ENCODE measurements at places on chromosomes 5 and 9. TPM values are rescaled to one million over a fixed set of nuclear protein-coding genes. Genes with fewer than 3 reads are reported as not detected.

The DDX41 gene
- 136 TPM for total RNA-seq

The GLDC gene
- 117 TPM for total RNA-seq

The PDCD1LG2 gene
- total RNA-seq = 1.9 TPM

The GDA gene
- total RNA-seq = 0.27 TPM

The CD14 gene
- total RNA-seq = 0.21 TPM

DNA sequence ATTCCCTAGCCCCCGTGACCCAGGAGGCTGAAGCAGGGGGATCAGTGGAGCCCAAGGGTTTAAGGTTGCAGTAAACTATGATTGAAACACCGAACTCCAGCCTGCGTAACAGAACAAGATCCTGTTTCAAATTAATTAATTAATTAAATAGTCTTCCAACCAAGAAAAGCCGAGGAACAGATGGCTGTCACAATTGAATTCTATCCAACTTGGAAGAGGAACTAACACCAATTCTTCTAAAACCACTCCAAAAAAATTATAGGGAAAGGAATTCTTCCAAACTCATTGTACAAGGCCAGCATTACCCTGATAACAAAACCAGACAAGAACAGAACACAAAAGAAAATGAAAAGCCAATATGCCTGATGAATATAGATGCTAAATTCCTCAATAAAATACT, 43.4 kb upstream of the RGS7BP start:
- DNase-seq = no peak

DNA sequence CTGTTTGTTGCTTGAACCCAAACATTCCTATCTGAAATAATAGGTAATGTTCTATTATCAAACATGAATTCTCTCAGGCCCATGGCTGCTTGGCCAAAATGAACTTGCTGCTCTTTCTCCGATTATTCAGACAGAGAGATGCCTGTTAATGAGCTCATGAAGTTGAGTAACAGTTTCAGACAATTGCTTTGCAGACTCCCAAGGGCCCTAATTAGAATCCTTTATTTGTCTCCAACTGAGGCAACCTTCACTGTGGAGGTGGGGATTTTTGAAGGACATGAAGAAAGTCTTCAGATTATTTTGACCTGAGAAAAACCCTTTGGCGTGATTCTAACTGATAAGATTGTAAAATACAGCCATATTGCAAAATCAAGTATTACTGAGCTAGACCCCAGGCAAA, 466.7 kb downstream of the NFIB start:
- DNase-seq = no peak

GRCh38 chr5:81506378-81506777, 112.4 kb upstream of the ACOT12 start:
- DNase-seq = no peak

DNA sequence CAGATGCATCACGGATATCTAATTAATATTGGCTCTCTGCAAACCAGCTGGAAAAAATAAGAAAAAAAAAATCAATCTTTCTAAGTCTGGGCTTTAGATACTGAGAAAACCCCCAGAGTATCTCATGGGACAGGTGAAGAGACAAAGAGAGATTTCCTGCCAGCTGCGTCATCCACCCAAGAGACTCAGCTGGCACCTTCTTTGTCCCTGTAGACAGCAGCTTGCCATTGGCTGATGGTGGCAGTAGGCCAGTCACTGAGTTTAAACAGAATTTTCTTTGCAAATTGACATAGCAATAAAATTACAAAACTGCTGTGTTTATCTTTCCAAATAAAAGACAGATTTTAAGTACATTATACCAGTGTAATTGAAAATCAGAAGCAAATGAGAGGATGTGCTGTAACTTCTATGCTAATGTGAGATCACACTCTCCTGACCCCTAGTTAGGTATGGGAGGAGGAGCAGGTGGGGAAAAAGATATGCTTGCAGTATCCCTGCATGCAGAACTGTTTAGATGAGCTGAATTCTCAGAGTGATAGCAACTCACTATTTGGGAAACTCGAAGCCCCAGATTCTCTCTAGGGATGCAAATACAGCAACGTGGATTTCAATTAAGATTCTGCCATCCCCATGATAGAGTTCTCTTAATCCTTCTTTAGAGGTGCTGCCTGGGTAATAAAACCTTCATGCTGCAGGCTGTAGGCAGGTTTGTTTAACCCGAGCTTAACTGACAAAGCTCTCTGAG, 72.2 kb downstream of the NMUR2 start:
- no peak for DNase-seq

GRCh38 chr9:36827593-36827992, 206.5 kb downstream of the PAX5 start:
- no peak for DNase-seq

GRCh38 chr9:9045572-9045971, 1246.0 kb upstream of the DMAC1 start:
- no peak for DNase-seq

- DNase-seq = no peak
These were observed 74.1 kb downstream of the ANKRD33B start for GRCh38 chr5:10637944-10638343.

- DNase-seq = no peak
These were observed 102.7 kb upstream of the STARD4 start for GRCh38 chr5:111615054-111615453.

DNA sequence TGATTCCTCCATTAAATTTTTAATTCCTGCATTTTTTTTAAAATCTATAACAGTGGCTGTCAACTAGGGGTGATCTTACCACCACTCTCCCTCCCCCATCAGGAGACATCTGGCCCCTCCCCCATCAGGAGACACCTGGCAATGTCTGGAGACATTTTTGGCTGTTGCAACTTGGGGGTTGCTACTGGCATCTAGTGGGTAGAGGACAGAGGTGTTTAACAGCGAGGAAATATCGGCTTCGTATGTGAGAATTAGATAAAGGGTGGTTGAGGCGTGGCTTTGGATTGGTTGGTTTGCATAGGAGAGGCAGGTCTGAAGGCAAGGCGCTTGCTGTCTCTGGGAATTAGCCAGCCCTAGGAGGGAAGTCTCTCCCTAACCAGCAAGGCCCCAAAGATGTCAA, 10.5 kb downstream of the CDHR2 start:
- no peak for DNase-seq

DNA sequence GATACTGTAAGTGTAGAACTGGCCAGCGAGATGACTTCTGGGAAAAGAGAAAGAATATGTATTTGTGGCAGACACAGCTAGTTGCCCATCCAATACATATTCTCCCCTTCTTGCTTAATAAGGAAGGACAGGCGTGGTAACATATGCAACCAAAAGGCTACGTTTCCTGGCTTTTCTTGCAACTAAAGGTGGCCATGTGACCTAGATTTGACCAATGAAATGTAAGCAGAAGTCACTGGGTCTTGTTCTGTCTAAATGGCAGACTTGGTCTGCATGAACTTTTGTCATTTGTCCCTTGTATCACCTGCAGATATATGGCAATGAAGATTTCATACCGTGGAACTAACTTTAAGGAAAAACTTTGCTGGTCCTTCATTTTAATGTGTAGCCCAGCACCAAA, 183.8 kb downstream of the CDH12 start:
- no peak for DNase-seq

DNA sequence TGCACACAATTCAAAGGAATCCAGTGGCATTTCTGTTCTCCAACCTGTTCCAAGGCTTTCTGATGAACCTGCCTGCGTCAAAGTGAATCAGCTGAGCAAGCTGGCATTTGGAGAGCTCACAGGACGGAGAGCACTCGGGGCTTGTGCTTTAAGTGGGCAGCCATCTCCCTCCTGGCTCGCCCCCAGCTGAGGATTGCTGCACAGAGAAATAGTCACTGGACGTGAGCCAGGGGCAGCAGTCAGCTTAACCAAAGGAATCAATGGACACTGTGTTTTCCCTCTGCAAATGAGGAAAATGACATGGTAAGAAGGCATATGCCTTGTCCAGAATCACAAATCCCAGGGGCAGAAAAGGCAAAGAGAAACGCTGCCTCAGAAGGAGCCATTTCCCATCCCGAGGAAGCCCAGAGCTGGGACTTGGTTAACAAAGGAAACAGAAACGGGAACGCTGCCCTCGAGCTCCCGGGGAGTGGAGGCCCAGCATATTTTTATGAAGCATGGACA, 299.4 kb downstream of the ZSWIM6 start:
- no peak for DNase-seq

DNA sequence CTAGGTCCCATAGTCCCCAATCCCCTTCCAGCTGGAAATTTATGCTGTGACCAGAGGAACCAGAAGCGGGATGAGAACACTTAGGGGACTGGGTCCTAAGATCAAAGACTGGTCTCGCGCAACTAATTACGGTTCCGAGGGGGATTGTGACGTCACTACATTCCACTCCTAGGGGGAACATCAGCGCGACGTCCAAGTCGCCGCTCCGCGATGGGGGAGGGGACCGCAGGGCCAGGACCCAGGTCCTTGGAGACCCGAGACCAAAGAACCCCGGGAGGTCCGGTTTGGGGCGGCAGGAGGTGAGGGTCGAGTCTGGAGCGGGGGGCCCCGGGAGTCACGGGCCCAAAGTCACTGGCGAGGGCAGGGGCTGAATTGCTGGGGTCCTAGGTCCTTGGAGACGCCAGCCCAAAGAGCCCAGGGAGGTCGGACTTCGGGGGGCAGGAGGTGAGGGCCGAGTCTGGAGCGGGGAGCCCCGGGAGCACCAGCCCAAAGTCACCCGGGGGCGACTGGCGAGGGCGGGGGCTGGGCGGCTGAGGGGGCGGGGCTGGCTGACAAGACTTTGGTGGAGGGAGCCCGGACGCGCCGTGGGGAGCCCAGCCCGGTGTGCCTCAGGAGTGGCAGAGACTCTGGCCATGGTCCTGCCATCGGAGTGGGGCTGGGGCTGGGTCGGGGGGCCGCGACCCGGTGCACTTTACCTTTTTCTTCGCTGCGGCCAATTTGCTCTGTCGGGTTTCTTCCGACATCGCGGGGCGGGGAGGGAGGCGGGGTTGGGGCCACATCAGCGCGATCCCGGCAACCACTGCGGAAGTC, at the start of gene GOLGA2:
Gene GOLGA2, minus strand, starts transcription at position 810 of the 810 bp plus-strand sequence. Its CDS starts 31 bp downstream, at position 779.
- no peak for DNase-seq

DNA sequence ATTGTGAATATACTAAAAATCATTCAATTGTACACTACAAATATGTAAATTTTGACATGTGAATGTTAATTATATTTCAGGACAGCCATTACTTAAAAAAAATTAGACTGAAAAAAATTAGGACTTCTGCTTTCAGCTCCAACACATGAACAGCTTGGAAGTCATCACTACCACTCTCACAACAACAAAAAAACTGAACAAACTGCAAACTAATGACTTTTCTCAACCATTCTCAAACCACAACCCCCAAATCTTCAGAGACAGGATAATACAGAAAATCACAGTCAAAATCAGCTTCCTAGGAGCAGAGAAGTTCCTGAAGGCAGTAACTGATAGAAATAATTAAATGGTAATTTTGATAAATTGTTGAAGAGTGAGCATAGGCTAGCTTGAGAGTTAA, 686.4 kb downstream of the TLE1 start:
- no peak for DNase-seq

DNA sequence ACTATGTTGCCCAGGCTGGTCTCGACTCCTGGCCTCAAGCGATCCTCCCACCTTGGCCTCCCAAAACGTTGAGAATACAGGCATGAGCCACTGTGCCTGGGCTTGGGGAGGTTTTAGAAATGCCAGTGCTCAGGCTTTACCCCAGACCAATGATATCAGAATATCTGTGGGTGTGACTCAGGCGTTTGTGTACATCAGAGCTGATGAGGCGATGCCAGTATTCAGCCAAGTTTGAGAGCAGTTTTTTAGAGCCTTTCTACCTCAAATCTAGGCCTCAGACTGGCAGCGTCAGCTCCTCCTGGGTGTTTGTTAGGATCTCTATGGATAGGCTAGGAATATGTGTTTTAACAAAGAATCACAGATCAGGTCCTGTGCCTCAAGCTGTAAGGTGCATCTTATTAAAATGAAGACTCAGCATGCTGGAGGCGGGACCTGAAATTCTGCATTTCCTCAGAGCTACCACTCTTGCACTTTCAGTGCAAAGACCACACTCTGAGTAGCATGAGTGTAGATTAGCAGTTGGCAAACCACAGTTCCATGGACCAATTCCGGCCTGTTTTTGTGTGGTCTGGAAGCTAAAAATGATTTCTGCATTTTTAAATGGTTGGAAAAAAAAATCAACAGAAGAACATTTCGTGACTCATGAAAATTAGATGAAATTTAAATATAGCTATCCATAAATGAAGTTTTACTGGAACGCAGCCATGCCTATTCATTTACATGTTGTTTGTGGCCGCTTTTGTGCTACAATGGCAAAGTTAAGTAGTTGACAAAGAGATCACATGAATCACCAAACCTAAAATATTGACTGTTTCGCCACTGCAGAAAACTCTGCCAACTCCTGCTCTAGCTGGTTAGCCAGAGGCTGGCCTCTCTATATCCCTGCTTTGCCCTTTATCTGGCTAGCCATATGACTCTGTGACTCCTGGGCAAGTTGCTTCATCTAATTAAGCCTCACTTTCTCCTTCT, 92.2 kb downstream of the KLF4 start:
- no peak for DNase-seq

- DNase-seq = peak; percentile 97
These were observed 18.0 kb downstream of the IL5 start for GRCh38 chr5:132525299-132525724.

GRCh38 chr5:180067986-180068385, 3.6 kb downstream of the RNF130 start:
- no peak for DNase-seq

- no peak for DNase-seq
These were observed 33.6 kb downstream of the HTR4 start for GRCh38 chr5:148620696-148621095.

DNA sequence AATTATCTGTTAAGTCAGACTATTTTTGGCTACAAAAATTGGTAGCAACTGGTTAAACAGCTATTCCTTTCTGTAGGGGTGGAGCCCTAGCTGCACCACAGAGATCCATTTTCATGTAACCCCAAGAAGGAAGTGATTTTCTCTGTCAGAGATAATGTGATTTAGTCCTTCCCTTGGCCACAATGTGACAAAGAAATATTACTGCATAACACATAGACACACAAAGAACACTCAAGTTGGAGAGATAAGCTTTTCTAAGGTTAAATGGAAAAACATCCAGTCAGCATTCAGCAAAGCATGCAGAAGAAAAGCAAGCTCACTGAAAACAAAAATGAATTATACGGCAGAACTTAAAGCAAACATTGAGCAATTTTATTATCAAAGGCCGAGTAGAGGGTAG, 227.8 kb upstream of the CDH9 start:
- DNase-seq = no peak

DNA sequence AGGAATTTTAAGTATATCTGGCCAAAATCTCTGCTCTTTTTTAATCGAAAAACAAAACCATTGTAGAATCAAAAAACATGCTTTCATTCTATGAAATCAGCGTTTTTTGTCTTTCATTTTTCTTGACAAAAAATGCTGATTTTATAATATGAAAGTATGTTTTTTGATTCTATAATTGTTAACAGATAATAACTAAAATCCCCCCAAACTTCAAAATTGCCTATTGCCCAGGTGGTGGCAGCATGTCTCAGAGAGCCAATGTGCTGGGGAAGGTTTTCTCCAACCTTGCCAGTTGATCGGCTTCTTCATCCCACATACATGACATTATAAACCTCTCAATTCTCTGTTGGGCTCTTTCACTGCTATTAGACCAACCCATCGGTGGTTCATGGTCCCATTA, 5.1 kb upstream of the SMIM15 start:
- no peak for DNase-seq

DNA sequence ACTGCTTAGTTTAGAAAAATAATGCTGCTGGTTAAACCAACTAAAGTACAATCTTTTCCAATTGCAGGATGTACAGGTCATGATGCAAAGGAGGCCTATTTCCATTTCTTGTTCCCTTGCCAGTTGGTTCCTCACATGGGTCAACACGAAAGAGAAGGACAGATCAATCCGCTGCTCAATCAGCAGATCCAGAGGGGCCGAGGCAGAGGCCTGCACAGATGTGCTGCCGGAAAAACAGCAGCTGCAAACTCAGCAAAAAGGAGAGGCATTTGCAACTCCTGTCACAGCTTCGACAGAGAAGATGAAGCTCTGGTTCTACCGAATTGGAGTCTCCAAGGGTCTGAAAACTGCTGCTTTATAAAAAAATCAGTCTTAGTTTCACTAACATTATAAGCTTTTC, 69.8 kb downstream of the NIPSNAP3B start:
- DNase-seq = no peak
